ENCODE measurements at places on chromosomes 5 and 9. TPM values are rescaled to one million over a fixed set of nuclear protein-coding genes. Genes with fewer than 3 reads are reported as not detected.
A peak's percentile ranks its signal among the peaks of the same experiment; 100 is the strongest.

- H3K36me3 ChIP-seq, result no peaks in the 10 kb centered on the region
- DNase-seq, result no peak
- peaks cover 22% of the 10 kb centered on the region for H3K4me1 ChIP-seq
- no peaks in the 10 kb centered on the region for H3K27me3 ChIP-seq
- no peak overlapping the region for H3K4me3 ChIP-seq
Observed at GRCh38 chr9:124661271-124661670, 109.8 kb downstream of the NR6A1 start.

- H3K4me1 ChIP-seq, result no peaks in the 10 kb centered on the region
- no peak overlapping the region for H3K27ac ChIP-seq
- no peaks in the 10 kb centered on the region for H3K36me3 ChIP-seq
Observed at GRCh38 chr5:150245111-150245789, 44.3 kb downstream of the CAMK2A start.

GRCh38 chr5:55535199-55535905 is 588 bp upstream of the PLPP1 start:
- H3K36me3 ChIP-seq, result no peaks in the 10 kb centered on the region
- H3K27me3 ChIP-seq, result peaks cover 13% of the 10 kb centered on the region
- H3K27ac ChIP-seq, result peak overlapping the region; percentile 96
- peak overlapping the region; percentile 90 for H3K4me3 ChIP-seq
- no peak for DNase-seq

HAVCR2 gene
- total RNA-seq, result 22.2 TPM

ZNF454 gene
- 4.9 TPM for total RNA-seq

GRCh38 chr5:143693651-143694252 is 118.2 kb upstream of the HMHB1 start:
- no peak for DNase-seq
- H3K36me3 ChIP-seq, result no peaks in the 10 kb centered on the region
- no peaks in the 10 kb centered on the region for H3K27me3 ChIP-seq
- no peak overlapping the region for H3K4me3 ChIP-seq
- no peak overlapping the region for H3K27ac ChIP-seq
- H3K4me1 ChIP-seq, result no peaks in the 10 kb centered on the region

DNA sequence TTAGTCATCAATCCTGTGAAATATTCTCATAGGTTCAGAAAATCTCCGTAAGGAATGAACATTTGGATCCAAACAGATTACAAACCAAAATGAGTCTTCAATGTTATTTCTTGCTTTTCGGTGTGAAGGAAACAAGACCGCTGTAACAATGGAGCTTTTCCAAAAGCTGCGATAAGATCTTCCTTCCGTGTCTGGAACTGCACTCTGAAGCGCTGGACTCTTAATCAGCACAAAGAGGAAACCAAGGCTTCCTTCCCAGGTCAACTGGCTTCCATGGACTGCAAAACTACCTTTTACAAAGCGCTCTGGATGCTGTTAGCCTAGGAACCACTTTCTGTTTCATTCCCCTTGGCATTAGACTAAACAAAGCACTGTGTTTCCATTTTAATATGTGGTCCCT is 137.9 kb upstream of the BASP1 start:
- no peaks in the 10 kb centered on the region for H3K36me3 ChIP-seq
- no peak for DNase-seq
- H3K27ac ChIP-seq, result peak overlapping the region; percentile 67
- no peak overlapping the region for H3K4me3 ChIP-seq
- H3K4me1 ChIP-seq, result no peaks in the 10 kb centered on the region

GRCh38 chr9:18905028-18905882 is 127.8 kb downstream of the SAXO1 start:
- no peak overlapping the region for H3K27ac ChIP-seq
- H3K27me3 ChIP-seq, result peaks cover 15% of the 10 kb centered on the region
- no peaks in the 10 kb centered on the region for H3K4me1 ChIP-seq
- no peak for DNase-seq
- H3K36me3 ChIP-seq, result no peaks in the 10 kb centered on the region
- no peak overlapping the region for H3K4me3 ChIP-seq

DNA sequence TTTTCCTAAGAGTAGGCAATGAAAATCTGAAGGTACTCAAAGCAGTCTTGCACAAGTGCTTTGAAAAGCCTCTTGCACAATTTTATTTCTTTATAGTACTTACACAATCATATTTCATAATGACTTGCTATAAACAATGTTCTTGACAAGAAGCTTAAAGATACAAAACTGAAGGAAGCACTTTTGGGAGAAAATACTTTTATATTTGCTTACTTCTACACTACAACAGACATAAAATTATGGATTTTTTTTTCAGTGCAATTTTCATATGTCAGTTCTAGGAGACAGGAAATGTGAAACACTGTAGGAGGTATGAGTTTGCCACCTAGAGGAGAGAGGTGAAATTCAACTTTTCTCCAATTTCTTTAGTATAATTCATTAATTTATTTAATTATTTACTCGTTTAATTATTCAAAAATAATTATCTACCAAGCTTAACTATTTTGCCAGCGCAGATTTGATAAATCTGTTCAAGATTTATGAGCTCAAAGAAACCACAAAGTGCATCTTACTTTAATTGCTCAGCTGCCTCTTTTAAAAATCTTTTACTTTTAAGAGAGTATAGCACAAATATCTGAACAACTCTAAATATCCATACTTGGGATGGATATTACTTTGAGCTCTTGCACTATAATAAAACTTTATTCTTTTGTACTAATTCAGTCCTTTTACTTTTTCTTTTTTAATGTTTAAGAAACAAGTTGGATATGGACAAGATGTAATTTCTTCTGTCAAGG is 29.0 kb upstream of the CDKN2B start:
- peak overlapping the region; percentile 8 for H3K27ac ChIP-seq
- H3K4me3 ChIP-seq, result no peak overlapping the region
- H3K27me3 ChIP-seq, result no peaks in the 10 kb centered on the region
- peaks cover 5% of the 10 kb centered on the region for H3K4me1 ChIP-seq
- no peaks in the 10 kb centered on the region for H3K36me3 ChIP-seq

- no peak overlapping the region for H3K27ac ChIP-seq
- H3K27me3 ChIP-seq, result no peaks in the 10 kb centered on the region
- H3K4me1 ChIP-seq, result no peaks in the 10 kb centered on the region
- no peak for DNase-seq
- no peaks in the 10 kb centered on the region for H3K36me3 ChIP-seq
Observed at GRCh38 chr5:165630261-165630778, 2124.9 kb downstream of the MAT2B start.

- H3K4me3 ChIP-seq, result no peak overlapping the region
- no peak overlapping the region for H3K27ac ChIP-seq
- DNase-seq, result no peak
Observed at GRCh38 chr5:75482482-75482881, 28.9 kb downstream of the CERT1 start.

BAAT gene
- not detected for total RNA-seq

TNFAIP8 gene
- total RNA-seq, result 71.1 TPM

DNA sequence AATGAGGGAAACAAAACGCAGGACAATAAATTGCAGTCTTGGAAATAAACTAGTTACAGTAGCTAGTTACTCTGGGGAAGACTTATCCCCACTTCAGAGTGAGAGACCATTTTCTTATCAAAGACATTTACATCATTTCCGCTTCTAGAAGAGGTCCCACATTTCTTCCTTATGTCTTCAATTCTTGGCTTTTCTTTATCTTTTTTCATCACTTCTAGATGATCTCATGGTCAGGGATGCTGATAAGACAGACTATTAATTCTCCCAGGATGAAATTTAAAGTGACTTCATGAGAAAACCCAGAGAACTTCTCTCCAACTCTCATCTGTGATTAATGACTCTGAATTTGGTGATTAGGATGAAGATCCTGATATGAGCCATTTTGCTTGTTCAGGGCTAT is 229.1 kb downstream of the MTRR start:
- no peaks in the 10 kb centered on the region for H3K4me1 ChIP-seq
- DNase-seq, result no peak
- no peaks in the 10 kb centered on the region for H3K36me3 ChIP-seq
- H3K4me3 ChIP-seq, result no peak overlapping the region
- H3K27ac ChIP-seq, result no peak overlapping the region

DNA sequence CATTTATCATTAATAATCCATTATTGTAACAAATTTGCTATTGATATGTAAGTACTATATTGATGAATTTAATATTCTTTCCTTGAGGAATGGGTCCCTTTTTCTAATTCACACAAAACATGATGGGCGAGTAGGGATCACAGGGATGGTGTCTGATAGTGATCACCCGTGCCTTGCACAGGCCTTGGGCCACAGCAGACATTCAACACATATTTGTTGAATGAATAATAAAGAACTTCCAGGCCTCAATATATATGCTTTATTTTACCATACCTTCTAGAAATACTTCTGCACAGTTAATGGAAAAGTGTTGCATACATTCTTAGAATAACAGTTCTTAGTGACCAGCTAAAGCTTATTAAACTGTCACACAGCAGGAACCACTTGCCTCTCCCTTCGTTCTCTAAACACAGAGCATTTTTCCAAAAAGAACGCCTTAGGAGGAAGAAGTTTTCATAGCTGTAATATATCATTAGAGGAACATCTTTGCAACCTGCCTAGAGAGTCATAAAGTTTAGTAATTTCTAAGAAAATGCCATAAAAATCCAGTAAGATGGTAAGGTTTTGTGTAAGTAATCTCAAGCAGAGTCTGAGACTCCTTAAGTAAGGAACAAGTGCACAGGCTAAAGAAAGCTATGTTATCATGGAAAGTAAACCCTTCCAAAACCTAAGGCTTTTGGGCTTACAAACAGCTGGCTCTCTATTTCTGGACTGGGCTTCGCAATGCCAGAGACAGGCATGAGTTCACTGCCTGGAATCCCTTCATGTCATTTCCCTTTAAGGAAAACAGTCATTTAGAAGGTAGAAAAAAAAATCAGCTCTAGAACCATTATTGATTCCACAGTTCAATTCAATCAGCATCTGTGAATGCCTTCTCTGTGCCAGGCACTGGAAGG is 17.7 kb downstream of the TTLL11 start:
- H3K36me3 ChIP-seq, result peaks cover 5% of the 10 kb centered on the region
- H3K4me3 ChIP-seq, result no peak overlapping the region
- no peaks in the 10 kb centered on the region for H3K4me1 ChIP-seq
- no peak for DNase-seq
- no peaks in the 10 kb centered on the region for H3K27me3 ChIP-seq

SLC36A3 gene
- not detected for total RNA-seq

GRCh38 chr5:75363726-75364495 is 26.9 kb downstream of the HMGCR start:
- H3K36me3 ChIP-seq, result no peaks in the 10 kb centered on the region
- no peaks in the 10 kb centered on the region for H3K27me3 ChIP-seq
- no peaks in the 10 kb centered on the region for H3K4me1 ChIP-seq
- no peak overlapping the region for H3K27ac ChIP-seq
- DNase-seq, result no peak

- no peak overlapping the region for H3K4me3 ChIP-seq
- DNase-seq, result no peak
- no peaks in the 10 kb centered on the region for H3K36me3 ChIP-seq
- H3K27me3 ChIP-seq, result no peaks in the 10 kb centered on the region
- H3K4me1 ChIP-seq, result peaks cover 11% of the 10 kb centered on the region
Observed at GRCh38 chr9:109132567-109133021, 12.8 kb upstream of the TMEM245 start.

DNA sequence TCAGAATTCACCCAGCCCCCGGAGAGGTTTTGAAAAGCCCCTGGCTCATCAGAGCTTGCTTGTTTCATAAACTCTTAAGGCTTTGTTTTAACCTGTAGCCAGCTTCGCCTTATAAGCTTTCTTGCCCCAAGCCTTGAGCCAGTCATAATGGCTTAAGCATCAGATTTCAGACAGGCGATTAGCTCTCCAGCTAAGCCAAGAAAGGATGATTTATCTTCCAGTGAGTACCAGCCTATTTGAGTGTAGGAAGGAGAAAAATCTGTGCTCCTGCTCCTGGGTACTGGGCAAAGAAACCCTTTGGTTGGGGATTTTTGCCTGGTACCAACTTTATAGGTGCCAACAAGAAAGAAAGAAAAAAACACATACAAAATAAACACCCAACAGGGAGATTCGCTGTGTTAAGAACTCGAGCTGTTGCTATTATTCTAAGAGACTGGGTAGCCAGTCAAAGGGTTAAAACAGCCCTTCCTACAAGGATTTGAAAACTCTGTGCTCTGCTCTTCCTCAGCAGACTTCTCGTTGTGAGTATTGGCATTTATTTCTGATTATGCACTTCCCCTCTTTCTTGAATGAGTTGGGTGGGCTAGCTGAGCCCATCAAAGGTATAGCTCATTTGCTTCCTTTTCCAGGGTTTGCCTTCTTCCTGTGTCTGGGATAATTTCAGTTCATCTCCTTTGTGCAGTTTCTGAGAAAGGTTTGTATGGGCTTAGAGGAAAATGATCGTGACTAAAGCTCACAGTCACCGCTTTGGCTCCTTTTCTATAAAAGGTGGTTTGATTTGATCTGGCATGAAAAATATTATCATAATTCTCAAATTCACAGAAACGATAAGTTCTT is 157.2 kb upstream of the DMRT1 start:
- no peaks in the 10 kb centered on the region for H3K4me1 ChIP-seq
- no peak overlapping the region for H3K27ac ChIP-seq
- H3K4me3 ChIP-seq, result no peak overlapping the region
- no peak for DNase-seq
- H3K27me3 ChIP-seq, result no peaks in the 10 kb centered on the region
- H3K36me3 ChIP-seq, result no peaks in the 10 kb centered on the region

SPINK4 gene
- total RNA-seq, result not detected

NLN gene
- total RNA-seq, result 16.0 TPM

HNRNPK gene
- total RNA-seq, result 543 TPM

OR1J2 gene
- total RNA-seq, result not detected

GRCh38 chr5:106825374-106825773 is 845.4 kb downstream of the EFNA5 start:
- no peak for DNase-seq
- no peaks in the 10 kb centered on the region for H3K36me3 ChIP-seq
- no peaks in the 10 kb centered on the region for H3K4me1 ChIP-seq
- no peaks in the 10 kb centered on the region for H3K27me3 ChIP-seq
- H3K4me3 ChIP-seq, result no peak overlapping the region
- no peak overlapping the region for H3K27ac ChIP-seq

DNA sequence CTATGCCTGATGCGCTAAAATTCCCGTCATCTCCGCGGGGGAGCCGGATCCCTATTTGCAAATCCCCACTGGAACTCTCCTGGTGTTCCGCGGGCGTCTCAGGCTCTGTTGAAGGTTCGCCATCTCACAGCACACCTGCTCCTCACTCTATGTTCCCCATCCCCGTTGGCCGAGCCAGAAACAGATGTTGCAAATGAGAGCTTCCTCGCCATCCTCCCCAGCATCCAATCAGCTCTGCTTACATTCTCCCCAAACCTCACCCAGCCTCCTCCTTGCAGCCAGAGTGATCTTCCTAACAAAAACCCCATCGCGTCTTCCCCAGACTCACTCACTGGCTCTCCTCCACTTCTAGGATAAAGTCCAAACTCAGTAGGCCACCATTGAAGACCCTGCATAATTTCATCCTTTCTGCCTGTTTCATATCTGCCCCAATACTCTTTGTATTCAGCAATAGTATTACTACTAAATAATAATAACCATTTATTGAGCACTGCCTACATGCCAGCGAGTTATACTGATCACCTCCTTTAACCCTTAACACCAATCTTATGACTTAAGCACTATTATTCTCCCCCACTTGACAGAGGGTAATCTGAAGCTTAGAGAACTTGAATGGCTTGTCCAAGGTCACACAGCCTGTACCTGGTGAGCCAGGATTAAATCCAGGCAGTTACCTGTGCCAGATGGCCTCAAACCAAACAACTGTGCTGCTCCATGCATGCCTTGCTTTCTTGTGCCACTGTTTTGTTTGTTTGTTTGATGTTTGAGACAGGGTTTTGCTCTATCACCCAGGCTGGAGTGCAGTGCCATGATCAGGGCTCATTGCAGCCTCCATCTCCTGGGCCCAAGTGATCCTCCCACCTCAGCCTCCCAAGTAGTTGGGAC is 14.0 kb downstream of the AQP7 start:
- no peak overlapping the region for H3K27ac ChIP-seq
- no peaks in the 10 kb centered on the region for H3K4me1 ChIP-seq
- H3K36me3 ChIP-seq, result no peaks in the 10 kb centered on the region
- no peak overlapping the region for H3K4me3 ChIP-seq
- DNase-seq, result no peak
- no peaks in the 10 kb centered on the region for H3K27me3 ChIP-seq
